ENCODE measurements at places on chromosomes 7 and 10.

GRCh38 chr10:68192113-68192512 is 39.8 kb downstream of the ATOH7 start:
- DNase-seq = no peak

DNA sequence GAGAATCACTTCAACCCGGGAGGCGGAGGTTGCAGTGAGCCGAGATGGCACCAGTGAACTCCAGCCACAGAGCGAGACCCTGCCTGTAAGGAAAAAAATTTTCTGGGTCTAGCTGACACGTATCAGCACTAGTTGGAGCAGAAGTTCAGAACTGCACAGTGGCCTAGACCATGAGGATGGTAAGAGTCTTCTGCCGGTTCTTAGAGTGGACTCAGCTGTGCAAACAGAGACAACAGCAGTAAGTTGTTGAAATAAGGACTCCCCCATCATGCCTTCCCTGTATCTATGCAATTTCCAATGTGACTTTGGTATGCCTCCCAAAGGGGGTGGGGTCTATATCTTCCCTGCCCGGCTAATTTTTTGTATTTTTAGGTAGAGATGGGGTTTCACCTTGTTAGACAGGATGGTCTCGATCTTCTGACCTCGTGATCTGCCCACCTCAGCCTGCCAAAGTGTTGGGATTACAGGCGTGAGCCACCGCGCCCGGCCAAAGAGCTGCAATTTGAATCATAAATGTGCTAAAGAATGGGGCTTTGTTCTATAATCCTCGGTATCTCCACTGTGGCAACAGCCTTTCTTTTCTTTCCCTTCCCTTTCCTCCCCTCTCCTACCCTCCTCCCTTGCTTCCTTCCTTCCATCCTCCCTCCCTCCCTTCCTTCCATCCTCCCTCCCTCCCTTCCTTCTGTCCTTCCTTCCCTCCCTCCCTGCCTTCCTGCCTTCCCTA is 14.5 kb upstream of the RNF216 start:
- no peak for DNase-seq

GRCh38 chr10:813286-813685 is 118.2 kb downstream of the LARP4B start:
- no peak for DNase-seq

GRCh38 chr10:110671788-110672579 is 27.8 kb downstream of the RBM20 start:
- peak; percentile 3 for DNase-seq

GRCh38 chr10:89263531-89263930 is 12.0 kb upstream of the LIPA start:
- no peak for DNase-seq

GRCh38 chr10:121734589-121735045 is 136.4 kb upstream of the FGFR2 start:
- peak; percentile 47 for DNase-seq

DNA sequence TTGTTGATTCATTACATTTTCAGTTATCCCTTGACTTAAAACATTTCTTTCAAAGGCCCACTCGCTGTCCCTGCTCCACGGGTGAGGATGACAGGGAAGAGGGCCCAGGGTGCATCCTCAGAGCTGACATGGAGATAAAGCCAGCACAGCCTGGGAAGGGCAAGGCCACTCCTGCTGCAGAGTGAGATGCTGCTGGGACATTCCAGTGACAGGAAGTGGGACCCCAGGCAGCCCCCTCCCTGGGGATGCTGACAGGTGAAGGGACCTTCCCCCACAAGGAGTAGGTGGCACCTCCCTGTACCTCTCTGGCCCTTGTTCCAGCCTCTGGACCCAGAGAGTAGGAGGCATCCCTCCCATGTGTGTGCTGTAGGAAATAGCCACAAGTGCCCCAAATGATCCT is 97.8 kb upstream of the DDC start:
- DNase-seq = no peak

DNA sequence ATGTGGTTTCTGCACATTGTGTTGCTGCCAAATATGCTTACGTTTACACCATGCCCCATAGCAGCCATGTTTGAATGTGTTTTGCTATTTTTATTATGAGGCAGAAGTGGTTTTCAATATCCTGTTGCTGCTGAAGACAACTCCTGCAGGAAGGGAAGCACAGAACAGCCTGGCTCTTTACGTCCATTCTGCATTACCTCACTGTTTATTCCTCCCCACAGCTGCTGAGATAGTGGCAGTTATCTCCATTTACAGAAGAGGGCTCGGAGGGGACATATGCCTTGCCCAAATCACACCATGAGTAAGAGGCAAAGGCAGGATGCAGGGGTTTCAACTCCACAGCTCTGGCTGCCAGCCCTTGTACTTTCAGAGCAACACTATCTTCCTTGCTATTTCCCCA is 35.3 kb downstream of the PLPP4 start:
- no peak for DNase-seq

- DNase-seq = no peak
Measured at GRCh38 chr7:157895520-157896375, 558.9 kb downstream of the DNAJB6 start.

GRCh38 chr7:31707089-31707488 is 20.1 kb downstream of the PPP1R17 start:
- no peak for DNase-seq

GRCh38 chr10:65350611-65351010 is 1575.2 kb upstream of the LRRTM3 start:
- no peak for DNase-seq

DNA sequence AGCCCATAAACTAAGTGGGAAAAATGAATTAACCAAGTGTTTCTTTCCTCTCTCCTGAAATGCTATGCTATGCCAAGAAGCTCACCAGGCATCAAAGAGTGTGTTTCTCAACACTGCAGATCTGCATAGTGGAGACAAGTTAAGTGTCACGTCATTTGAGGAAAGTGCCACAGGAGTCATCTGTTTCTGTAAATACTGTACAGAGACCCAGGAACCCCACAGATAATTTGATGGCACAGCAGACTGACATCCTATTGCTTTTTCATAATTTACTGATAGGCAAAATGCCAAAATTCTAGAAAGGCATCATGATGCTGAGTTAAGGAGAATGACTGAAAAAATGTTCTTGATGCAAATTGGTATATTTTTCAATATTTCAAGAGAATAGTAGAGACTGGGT is 124.3 kb downstream of the NRCAM start:
- peak; percentile 21 for DNase-seq

DNA sequence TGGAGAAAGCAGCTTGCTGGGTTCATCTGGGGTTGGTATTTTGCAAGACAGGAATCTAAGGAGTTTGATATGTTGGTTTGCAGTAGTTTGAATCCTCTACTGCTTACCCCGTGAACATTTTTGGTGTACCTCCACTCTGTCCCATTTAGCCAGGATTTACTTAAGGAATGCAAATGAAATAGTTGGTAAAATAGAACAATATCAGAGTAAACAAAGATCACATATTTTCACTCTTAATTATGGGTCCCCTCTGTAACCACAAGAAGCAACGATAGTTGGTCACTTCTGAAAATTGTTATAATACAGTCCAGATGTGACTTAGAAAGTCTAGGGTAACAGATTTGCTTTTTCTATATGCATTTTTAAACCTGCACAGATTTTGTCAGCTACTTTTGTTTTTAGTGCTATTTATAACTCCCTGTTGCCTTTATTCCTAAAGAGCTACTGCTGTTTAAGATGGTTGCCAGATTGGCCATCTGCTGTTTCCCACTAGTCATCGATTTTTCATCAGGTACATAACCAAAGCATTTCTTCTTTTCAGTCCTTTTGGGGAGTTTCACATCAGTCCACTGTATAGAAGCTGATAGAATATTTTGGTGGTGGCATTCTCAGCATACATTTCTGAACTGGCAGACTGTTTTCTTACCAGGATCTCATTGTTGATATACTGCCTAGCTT is 37.6 kb downstream of the MAPK8 start:
- DNase-seq = no peak

GRCh38 chr10:72080042-72080975 is 8.0 kb downstream of the SPOCK2 start:
- DNase-seq = no peak

DNA sequence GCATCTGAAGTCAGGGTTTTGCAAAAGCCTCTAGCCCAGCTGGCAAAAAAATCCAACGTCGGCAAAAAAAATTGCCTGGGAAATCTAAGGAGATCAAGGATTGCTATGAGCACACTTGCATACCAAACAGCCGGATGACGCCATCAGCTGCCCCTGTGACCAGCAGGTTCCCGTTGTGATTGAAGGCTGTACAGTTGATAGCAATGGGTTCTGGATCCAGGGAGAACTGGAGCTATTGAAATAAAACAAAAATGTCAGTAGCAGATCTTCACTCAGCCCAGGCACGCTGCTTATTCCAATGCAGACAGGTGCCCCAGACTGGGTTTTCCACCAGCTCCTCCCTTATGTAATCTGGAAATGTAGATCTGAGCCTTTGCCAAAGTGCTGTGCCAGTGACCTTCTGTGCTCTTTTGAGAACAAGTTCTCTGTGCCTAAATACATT is 18.7 kb upstream of the CYREN start:
- DNase-seq = no peak

DNA sequence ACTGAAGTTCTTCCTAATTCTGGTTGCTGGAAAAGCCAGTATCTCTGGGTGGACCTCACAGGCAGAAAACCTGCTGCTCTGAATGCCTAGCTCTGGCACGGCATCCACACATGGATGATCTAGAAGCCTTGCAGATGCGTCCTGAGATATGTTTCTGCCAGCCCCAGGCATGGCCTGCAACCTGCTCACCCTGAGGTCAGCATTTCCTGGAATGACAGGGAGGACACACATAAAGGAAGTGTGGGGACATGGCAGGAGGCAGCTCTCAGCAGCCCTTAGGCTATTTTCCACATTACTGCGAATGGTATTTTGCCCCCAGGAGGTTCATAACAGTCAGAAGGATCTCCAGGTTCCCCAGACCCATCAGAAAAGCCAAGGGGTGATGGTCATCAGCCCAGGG is 23.2 kb downstream of the PLXNA4 start:
- DNase-seq = no peak

DNA sequence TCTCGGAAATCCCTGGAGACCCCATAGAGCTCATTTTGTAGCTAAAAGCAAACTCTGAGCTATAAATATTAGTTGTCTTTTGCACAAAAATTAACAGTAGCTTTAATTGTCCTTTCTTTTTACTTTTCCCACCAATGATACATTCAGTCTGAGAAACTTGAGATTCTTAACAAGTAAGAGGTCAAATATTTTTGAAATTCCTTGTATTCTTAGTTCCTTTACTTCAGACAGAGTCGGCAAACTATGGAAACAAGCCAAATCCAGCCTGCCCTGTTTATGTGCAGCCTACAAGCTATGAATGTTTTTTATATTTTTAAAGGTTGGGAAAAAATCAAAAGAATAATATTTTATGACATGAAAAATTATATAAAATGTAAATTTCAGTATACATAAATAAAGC is 146.6 kb downstream of the CTNNA3 start:
- DNase-seq = no peak

GRCh38 chr7:123237-123636 is 69.1 kb upstream of the FAM20C start:
- DNase-seq = no peak

- DNase-seq = no peak
Measured at GRCh38 chr10:127953876-127954275, 47.0 kb downstream of the PTPRE start.

DNA sequence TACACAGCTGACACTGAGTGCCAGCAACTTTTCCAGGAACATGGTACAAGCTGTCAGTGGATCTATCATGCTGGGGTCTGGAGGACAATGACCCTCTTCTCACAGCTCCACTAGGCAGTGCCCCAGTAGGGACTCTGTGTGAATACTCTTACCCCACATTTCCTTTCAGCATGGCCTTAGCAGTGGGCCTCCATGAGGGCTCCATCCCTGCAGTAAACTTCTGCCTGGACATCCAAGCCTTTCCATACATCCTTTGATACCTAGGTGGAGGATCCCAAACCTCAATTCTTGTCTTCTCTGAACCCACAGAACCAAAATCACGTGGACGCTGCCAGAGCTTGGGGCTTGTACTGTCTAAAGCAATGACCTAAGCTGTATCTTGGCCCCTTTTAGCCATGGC is 116.8 kb downstream of the IQUB start:
- DNase-seq = no peak

DNA sequence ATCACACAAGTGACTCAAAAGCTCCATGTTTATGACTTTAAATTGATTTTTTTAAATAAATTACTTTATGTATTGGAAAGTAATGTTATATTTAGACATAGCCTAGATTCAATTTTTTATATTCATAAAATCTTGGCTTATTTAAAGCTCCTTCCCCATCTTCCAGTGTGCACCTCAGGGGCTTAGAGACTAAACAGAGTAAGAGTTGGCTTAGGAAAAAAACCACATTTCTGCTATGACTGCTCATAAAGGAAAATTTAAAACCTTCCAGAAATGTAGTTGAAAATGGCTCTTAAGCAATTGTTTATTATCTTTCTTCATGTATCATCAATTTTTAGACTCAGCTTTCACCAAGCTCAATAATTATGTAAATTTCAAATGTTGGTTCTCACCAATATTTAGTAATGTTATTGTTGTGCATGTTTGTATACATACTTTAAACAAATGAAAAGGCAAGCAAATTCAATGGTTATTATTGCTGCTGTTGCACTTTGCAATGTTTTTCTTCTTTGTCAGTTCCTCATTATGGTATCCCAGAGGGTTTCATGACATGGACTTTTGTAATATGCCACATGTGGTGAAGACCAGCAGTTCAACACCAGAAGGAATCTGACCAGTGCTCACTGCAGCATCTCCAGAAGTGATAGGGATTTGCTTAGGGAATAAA is 700.1 kb upstream of the ANKRD30A start:
- no peak for DNase-seq

- peak; percentile 67 for DNase-seq
Measured at GRCh38 chr7:74401137-74401859, 52.4 kb upstream of the GTF2IRD1 start.

- DNase-seq = no peak
Measured at GRCh38 chr10:15603446-15604011, 116.2 kb downstream of the ITGA8 start.

DNA sequence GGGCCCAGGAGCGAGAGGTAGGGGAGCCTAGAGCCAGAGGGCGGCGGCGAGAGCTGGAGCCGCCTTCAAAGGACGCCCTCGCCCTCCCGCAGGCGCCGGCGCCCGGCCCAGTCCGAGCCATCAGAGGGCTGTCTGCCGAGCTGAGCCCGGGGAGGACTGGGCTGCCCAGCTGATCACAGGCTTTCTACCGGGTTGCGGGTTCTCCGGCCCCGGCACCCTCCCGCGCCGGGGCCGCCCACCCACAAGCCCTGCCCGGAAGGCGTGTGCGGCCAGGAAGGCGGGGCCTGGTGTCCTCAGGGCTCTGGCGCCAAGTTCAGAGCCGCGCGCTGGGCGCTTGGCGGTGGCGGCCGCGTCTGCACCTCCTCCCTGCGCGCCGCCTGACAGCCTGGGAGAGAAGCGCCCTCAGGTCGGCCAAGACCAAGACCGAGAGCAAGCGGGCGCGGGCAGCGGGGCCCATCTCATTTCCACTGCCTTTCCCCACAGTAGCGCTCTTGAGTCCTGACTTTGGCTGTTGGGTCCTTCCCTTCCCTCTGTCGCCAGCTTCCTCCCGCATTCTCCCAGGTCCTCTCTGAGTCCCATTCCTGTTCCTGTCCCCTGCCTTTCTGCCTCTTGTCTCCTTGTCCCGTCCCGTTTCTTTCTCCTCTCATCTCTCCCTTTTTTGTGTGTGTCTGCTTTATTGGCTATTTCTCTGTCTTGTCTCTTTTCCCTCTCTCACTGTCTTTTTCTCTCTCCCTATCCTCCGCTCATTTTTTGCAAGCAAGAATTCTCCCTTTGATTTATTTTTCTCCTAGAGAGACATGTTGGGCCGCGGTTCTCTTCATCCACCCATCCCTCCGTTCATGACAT is 60.6 kb upstream of the MSMB start:
- DNase-seq = peak; percentile 17

Measured in NCI-H2227 treated with DMSO at 0.1 percent for 48 hours (cell line).